ENCODE measurements at places on chromosomes 1 and 21.
A peak's percentile ranks its signal among the peaks of the same experiment; 100 is the strongest.

GRCh38 chr1:150066838-150067183 is 765 bp upstream of the VPS45 start:
- DNase-seq, result no peak

GRCh38 chr1:233261695-233262094 is 33.8 kb downstream of the PCNX2 start:
- DNase-seq, result no peak

DNA sequence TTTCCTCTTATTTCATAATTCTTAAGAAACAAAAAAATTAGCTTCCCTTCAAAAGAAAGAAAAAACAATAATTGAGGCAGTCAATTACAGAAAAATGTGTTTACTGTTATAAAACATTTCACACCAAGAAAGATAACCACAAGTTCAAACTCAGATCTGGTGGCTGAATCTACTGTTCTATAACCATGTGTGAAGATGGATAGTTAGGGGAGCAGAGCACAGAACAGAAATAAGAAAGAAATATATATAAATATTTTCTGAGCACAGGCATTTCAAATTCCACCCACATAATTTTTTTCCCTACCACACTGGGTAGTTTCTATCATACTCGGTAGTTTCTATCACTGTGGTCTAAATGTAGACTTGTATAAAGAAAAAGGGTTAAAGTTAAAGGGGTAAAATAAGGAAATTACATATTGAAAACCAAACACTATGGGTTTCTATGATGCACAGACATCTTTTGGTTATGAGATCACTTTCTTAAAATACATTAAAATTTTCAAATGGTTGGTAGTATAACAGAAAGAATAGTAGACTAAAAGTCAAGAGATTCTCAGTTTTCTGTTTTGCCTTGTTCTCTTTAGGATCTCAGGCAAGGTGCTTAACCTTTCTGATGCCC is 10.8 kb downstream of the LYST start:
- DNase-seq, result no peak

DNA sequence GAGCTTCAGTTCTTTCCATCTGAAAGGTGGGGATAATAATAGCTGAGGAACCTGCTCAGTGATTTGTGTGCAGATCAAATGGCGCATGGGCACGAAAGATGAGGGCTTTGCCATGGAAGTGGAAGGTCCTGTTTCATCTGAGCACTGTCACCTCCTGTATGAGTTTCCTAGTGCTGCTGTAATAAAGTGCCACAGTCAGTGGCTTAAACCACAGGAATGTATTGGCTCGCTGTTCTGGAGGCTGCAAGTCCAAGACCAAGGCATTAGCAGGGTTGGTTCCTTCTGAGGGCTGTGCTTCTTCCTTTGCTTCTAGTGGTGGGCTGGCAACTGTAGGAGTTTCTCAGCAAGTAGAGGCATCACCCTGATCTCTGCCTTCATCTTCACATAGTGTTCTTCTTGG is 51.1 kb upstream of the RBM15 start:
- no peak for DNase-seq

DNA sequence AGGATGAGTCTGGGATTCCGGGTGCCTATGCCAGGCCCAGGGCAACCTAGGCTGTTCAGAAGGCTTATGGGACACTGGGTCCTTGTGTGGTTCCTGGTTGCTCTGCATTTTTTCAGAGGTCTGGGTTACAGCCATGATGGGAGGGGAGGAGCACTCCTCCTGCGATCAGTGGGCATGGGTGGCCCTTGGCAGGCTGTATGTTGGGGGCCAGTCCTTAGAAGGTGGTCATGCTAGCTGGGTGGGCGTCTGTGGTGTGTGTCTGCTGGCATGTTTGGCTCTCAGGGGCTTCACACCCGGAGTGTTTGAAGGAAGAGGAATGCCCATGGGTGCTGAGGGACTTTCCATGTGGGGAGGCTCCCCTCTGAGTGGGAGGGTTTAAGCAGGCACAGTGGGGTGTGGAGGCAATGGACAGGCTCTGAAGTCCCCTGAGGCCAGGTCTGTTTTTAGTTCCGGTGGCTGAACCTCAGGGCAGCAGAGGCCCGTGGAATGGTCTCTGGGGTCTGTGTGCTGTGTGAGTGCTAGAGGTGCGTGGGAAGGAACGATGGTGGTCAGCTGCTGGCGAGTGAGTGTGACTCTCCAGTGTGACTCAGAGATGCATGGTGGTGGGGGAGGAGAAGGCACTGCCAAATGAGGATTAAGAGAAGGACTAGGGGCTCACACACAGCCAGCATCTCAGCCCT is 25.3 kb downstream of the CACNA1E start:
- no peak for DNase-seq

GRCh38 chr1:174841747-174842146 is 158.0 kb upstream of the CACYBP start:
- no peak for DNase-seq

DNA sequence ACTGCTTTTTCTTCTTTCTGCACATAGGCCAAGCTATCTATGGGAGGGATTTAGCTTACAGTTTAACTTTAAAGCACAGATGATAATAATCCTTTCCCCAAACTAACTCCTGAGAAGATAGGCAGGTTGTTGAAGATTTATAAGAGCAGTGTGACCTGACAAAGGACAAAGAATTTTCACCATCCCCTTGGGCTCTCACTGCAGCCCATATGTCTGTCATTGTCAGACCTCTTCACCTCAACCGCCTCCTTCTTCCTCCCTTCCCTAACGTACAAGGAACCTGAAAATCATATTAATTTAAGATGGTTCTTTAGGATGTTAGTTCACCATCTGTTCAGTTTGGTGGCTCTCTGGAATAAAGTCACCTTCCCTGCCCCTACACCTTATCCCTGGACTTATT is 5.0 kb downstream of the RNU1-2 start:
- DNase-seq, result no peak

GRCh38 chr1:157161901-157162300 is 23.7 kb upstream of the ETV3 start:
- no peak for DNase-seq

GRCh38 chr1:3433596-3434320 is 20.7 kb upstream of the ARHGEF16 start:
- DNase-seq, result no peak

DNA sequence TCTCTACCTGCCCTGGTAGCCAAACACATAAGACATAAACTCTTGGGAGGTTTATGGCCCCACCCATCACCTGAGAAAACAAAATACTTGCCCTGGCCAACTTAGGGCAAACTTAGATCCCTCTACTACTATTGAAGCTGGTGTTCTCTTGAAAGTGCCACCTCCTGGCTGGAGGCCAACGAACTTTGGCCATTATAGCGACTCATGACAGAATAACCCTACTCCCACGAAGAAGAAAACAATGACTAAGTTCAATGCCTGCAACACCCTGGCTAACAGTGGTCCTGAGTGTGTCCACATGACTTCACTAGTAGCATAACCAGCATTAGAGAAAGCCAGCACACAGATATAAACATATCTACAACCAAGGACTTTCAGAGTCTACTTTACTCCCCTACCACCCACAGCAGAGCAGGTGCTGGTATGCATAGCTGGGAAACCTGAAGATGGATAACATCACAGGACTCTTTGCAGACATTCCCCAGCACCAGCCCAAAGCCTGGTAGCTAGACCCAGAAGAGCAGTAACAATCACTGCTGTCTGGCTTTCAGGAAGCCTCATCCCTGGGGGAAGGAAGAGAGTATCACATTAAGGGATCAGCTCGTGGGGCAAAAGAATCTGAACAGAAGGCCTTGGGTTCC is 81.0 kb downstream of the SLC30A10 start:
- no peak for DNase-seq

GRCh38 chr1:56424744-56425493 is 154.4 kb downstream of the PLPP3 start:
- no peak for DNase-seq

DNA sequence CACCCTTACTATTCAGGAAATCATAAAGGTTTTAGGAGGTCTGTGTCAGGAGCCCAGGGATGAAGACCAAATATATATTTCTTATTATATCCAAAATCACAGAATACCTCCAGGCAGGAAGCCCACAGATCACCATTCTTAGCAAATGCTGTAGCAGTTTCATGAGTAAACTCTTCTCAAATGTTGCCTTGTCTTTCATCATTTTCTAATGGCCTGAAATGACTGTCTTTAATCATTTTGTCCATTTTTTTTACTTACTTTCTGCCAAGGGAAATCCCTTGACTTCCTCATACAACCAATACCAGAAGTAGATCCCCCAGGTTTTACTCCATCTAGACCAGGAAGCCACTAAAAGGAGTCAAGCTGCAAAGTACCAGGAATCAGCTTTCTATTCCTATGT is 32.4 kb downstream of the PSMG1 start:
- no peak for DNase-seq

DNA sequence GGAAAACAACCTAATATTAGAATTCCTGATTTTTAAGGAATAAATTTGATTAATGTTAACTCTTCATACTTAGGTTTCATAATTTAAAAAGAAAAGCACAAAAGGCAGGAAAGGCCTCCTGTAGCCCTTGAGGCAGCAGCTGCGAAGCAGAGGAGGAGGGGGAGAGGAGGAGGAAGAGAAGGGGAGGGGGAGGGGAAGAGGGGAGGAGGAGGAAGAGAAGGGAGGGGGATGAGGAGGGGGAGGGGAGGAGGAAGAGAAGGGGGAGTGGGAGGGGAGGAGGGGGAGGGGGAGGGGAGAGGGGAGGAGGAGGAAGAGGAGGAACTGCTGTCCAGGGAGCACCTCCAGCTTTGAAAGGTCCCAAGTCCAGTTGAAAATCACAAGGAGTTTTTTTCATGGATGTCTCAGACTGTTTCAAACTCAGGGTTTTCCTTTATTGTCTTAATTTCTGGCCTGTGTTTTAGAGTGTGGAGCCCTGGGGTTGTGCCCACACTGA is 35.1 kb upstream of the DIP2A start:
- no peak for DNase-seq

DNA sequence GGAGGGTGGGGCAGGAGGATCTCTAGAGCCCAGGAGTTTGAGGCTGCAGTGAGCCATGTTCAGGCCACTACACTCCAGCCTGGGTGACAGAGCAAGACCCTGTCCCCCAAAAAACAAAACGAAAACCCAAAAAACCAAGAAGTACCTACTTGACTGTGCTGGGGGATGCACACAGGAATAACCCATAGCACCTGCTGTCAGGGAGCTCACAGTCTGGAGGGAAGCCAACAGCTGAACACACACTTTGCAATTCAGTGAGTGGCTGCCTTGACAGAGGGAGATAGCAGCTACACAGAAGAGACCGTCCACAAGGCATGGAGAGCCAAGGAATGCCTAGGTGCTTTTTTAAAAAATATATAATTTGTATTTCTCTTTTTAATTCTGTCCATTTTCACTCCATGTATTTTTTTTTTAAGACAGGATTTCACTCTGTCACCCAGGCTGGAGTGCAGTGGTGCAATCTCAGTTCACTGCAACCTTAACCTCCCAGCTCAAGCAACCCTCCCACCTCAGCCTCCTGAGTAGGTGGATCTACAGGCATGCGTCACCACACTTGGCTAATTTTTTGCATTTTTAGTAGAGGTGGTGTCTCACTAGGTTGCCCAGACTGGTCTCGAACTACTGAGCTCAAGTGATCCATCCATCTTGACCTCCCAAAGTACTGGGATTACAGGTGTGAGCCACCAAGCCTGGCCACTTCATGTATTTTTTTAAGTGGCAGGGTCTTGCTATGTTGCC is 68.7 kb downstream of the NID1 start:
- no peak for DNase-seq

DNA sequence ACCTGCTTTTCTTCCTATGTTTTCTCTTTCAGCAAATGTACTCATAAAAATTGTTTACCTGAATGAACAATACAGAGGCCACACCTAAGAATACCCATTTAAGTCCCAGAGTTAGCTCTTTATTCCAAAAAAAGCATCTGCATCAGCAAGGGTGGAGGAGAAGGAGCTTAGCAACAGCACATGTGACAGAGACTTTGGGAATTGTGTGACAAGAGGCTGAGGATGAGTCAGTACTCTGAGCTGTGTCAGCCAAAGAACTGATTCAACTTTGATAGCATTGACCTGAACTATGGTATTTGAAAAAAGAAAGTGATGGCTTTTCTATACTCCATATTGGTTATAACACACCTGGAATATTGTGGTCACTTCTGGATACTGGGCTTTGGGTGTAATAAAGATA is 162.7 kb downstream of the ZNF648 start:
- DNase-seq, result no peak

- DNase-seq, result no peak
Measured at GRCh38 chr1:203075236-203076030, 10.4 kb downstream of the MYOG start.

DNA sequence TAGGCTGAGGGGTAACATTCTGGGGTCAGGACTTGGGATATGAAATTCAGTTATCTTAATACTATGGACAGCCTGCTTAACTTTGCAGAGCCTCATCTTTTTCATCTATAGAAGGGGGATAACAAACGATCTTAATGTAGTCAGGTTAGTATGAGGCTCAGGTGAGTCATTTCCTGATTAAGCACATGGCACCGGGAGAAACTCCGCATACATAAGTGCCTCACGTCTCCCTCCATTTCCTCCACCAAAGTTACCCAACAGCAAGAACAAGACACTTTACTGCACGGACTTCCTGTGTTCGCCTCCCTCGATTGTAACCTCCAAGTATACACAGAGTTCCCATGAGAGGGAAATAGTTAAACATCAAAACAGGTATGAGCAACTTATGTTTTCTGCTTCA is 112.7 kb upstream of the COA6 start:
- no peak for DNase-seq

GRCh38 chr21:44365251-44365966 is 12.0 kb downstream of the TRPM2 start:
- DNase-seq, result no peak

DNA sequence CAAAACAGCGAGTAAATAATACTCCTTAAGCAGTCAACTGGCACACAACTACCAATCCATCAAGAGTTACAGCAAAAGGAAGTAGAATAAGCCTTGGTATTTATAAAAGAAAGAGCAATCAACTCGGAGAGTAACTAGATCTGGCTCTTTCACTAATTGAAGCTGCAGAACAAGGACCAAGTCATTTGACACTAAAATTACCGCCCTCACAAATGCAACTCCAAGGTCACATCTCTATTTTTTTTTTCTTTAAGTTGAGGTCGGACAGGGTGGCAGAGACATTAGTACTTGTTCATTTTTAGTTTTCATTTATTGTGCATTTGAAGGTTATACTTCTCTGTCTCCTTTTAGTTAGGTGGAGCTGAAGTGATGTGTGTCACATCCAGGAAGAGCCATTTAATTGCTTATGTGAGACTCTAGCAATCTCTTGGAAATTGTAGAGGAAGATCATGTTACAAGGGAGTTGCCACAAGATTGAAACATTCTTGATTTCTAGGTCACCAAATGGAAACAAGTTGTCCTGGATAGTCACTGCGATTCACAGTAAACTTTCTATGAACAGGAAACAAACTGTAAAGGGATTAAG is 138.1 kb upstream of the ADAMTS5 start:
- DNase-seq, result peak; percentile 22

GRCh38 chr1:32540605-32541004 is 1.4 kb downstream of the ZBTB8A start:
- DNase-seq, result no peak

DNA sequence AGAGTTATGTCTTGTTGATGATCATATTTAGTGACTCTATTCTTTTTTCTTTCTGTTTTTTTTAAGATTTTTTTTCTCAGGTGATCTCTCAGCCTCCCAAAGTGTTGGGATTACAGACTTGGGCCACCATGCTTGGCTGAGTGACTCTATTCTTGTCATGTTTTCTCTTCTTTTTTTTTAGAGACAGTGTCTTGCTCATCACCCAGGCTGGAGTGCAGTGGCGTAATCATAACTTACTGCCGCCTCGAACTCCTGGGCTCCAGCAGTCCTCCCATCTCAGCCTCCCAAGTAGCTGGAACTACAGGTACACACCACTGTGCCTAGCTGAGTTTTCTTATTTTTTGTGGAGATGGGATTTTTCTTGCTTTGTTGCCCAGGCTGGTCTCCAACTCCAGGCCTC is 36.9 kb downstream of the ZMYM4 start:
- DNase-seq, result no peak

All from HTR-8/SVneo (cell line).